Activated CD4-positive, CD25-positive, alpha-beta regulatory T cell treated with anti-CD3 and anti-CD28 coated beads, Interleukin-2, amount 50 U/mL, for 16 hours (primary cell): ENCODE measurements at places on chromosomes 11 and 22.

GRCh38 chr11:101032991-101033390 lies 96.6 kb downstream of the PGR start:
- DNase-seq, result no peak

GRCh38 chr11:67542971-67543370 lies 19.7 kb upstream of the CABP2 start:
- DNase-seq, result no peak

DNA sequence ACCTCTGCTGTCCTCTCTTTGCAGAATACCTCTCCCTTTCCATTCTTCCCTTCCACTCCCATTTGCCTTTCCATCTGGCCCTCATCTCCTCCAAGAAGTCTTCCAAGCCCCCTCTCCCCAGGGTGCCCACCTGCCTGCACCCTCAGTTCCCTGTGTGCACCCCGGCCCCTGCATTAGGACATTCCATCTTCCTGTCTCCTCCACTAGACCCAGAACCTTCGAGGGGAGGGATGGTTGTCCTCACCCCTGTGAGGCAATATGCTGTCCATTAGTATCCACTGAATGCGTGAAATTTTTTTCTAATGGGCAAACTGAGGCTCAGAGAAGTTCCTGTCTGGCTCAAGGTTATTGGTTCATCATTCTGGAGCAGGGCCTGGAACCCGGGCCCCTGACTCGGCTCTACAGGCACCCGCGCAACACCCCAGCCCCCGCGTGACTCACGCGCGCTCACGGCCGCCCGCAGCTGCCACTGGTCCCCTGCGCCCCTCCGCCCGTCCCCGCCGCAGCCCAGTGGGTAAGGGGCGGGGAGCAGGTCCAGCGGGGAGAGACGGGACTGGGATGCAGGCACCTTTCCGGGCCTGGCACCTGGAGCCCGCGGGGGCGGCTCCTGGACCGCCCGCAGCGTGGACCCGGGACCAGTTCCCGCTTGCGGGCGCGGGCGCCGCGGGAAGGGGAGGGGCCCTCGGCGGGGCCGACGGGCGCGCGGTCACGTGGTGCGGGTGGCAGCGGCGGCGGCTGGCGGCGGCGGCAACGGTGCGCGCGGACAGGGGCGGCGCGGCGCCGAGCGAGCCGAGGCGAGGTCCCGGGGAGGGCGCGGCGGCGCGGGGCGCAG lies 7.0 kb downstream of the SEPTIN3 start:
- DNase-seq, result peak; percentile 8

DNA sequence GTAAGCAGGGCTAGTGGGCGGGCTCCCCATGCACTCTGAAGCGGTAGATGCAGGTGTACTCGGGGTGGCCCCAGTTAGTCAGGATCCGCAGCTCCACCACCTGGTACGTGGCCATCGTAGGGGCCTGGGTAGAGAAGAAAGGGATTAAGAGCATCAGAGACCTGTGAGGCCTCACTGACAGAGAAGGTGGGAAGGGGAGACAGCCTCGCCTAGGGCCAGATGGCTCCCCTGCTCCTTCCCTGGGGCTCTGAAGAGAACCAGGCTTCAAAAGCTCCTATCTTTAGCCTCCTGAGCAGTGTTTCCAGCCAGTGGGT lies 19.6 kb downstream of the SUN2 start:
- no peak for DNase-seq

DNA sequence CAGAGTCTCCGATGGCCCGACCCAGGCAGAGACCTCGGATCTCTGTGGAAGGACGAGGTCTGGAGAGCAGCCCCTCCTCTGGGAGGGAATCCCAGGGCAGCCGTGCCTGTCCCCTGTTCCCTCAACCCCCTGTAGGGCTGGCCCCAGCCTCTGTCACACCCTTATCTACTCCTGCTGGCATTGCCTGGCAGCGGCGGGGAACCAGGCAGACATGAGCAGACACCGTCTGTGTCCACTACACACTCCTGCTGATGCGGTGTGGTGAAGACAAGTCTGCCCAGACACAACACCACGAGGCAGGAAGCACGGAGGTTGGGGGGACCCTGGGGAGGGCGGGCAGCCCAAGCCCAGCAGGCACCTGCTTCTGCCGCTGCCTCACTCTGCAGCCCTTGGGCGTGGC lies 52.5 kb upstream of the A4GALT start:
- no peak for DNase-seq

DNA sequence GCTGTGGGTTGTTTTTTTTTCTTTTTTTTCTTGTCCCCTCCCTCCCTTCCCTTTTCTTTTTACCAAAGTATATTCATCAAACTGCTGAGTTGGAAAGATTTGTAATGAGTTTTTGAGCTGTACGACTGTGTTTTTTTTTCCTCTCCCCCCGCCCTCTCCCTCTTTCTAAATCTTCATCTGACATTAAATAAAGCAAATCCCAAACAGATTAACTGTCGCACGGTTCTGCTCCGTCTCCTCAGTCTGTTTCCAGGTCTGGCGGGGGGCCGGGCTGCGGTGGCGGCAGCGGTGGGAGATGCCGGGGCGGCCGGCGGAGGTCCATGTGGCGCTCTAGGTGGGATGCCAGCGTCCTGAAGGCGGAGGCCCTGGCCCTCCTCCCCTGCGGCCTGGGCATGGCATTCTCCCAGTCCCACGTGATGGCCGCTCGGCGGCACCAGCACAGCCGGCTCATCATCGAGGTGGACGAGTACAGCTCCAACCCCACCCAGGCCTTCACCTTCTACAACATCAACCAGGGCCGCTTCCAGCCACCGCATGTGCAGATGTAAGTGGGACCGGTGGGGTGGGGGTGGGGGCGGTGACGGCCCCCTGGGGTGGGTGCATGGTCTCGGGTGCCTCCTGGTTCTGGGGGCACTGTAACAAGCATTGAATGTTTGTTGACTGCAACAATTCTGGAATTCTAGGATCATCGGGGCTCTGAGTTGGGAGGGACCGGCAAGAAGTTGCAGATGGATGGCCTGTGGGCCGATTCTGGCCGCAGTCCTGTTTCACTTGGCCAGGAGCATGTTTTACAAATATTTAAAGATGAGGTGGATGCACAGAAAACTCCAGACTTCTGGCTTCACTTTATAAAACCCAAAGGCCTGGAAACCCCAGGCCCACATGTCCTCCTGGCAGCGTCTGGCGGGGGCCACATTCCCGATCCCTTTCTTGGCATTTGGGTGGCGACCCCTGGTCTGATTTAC lies 13.1 kb downstream of the MPPED1 start:
- DNase-seq, result no peak

- no peak for DNase-seq
Measured at GRCh38 chr11:13324709-13325108, 47.1 kb downstream of the BMAL1 start.

GRCh38 chr11:3877364-3878257 lies 22.1 kb downstream of the STIM1 start:
- DNase-seq, result no peak
